ENCODE measurements at places on chromosomes 4 and X.

- DNase-seq = no peak
These were observed 16.3 kb upstream of the NEIL3 start for GRCh38 chr4:177293208-177294033.

- no peak for DNase-seq
These were observed 169.9 kb upstream of the NOCT start for GRCh38 chr4:138845664-138846063.

DNA sequence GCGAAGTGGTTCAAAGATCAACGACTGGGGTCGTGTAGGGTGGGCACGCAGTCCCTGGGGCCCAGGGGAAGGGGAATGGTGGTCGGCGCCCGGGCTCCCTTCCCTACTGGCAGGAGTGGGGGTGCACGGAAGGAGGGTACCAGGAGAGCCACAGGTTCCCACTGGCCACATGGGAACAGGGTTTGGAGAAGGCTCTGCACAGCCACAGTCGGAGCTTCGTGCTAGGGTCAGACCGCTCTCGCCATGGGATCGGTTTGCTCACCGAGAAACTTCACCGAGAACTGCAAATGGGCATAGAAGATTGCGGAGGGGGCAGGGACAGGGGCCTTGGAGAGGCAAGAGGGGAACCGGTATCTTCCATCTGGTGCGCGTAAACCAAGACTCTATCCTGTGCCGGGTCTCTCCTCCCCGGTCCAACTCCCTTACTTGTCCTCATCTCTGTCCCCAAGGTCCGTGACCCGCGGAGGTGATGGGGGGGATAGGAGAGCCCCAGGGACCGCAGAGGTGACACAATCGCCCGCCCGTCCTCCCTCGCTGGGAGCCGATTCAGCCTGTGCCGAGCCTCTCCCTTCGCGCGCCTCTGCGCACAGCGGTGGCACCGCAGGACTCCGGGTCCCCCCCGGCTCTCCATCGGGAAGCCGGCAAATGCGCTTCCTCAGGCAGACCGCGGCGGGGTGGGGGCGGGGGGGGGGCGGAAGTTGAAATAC is 1.0 kb downstream of the SCD5 start:
- DNase-seq = no peak

GRCh38 chr4:109435635-109436034 is 2.0 kb downstream of the SEC24B start:
- no peak for DNase-seq

GRCh38 chrX:15525664-15526416 is 25.2 kb downstream of the BMX start:
- no peak for DNase-seq

- no peak for DNase-seq
These were observed 1451.9 kb downstream of the PCDH7 start for GRCh38 chr4:32172086-32172485.

DNA sequence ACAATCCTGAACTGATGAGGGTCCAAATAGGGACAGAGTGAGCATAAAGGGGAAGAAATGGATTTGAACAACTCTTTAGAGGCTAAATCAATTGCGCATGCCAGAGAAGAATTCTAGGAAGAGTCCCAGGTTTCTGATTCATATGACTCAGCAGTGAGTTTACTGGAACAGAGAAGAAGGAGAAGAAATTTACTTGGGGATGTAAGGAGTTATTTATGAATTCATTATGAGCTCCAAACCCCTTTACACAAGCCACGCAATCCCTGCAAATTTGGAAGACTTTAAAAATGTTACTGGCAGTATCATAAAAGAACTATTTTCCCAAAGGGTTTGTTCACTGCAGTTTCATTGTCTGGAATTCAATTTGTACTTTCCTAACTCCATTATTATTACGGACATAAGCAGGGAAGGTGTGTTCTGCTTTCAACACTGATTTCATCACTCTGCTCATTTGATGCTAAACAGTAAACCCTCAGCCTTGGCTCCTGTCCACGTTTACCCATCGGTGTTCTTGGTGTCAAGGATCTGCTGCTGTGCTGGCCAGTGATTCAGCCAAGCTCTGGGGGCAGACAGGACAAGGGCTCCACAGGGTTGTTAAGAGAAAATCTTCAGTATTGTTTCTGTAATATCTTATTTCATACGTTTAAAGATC is 273.7 kb downstream of the HNRNPD start:
- DNase-seq = no peak

GRCh38 chr4:15443371-15444160 is 15.7 kb downstream of the C1QTNF7 start:
- DNase-seq = no peak
